Activated naive CD8-positive, alpha-beta T cell treated with anti-CD3 and anti-CD28 coated beads for 36 hours (primary cell): ENCODE measurements at places on chromosomes 2 and 18.
A peak's percentile ranks its signal among the peaks of the same experiment; 100 is the strongest.

DNA sequence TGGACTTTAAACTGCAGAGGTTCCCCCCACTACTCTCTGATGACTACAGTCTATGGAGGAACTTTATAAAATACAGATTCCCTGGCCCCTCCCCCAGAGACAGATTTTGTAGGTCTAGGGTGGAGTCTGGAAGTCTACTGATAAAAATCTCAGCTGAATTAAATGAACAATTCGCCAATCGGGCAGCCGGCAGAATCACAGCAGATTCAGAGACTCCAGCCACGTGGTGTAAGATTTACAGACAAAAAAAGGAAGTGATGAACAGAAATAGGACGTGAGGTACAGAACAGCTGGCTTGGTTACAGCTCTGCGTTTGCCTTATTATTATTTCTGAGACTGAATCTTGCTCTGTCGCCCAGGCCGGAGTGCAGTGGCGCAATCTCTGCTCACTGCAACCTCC is 21.4 kb upstream of the MTA3 start:
- H3K4me3 ChIP-seq: no peak overlapping the region
- peaks cover 4% of the 10 kb centered on the region for H3K4me1 ChIP-seq
- no peak for DNase-seq
- H3K27ac ChIP-seq: no peak overlapping the region
- H3K27me3 ChIP-seq: no peaks in the 10 kb centered on the region

DNA sequence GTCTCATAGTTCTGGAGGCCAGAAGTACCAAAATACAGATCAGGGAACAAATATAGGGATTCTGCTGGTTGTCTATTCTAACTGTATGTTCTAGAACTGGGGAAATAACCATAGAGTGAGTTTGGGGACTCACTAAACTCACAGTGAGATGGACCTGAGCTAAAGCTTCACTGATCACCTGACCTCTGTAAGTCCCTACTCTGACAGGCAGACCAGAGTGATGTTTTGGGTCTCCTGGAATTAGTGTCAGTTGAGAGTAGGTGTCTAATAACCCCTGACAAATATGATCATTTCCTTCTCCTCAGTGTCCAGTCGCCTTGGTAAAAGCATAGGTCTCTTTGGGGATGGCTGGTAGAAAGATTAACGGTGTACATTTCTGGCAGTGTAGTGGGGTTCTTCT is 14.2 kb downstream of the PIKFYVE start:
- no peak overlapping the region for H3K4me3 ChIP-seq
- no peak overlapping the region for H3K27ac ChIP-seq
- DNase-seq: no peak
- H3K27me3 ChIP-seq: no peaks in the 10 kb centered on the region

DNA sequence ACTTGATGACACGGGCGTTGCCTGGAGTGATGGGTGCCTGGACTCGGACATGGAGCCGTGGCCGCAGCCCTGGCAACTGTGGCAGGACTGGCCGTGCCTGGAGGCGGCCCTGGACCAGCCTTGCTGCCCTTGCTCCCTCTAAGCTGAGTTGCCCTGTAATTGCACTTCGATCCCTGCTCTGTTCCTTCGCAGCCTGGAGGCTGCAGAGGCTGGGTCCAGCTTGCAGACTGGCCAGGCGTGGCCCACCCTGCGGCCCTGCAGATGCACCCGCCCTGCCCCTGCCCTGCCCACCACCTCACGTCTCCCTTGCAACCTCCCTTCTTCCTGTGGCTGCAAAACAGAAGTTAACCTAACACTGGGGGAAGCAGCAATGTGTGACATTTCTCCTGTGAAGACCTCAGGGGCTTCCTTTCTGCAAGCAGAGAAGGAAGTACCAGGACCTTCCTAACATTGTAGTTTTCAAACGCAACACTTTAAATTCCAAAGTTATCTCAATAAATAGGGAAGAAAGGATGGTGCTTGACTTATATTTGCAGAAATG is 174.6 kb upstream of the TPO start:
- H3K27ac ChIP-seq: no peak overlapping the region
- H3K4me3 ChIP-seq: no peak overlapping the region
- no peak for DNase-seq
- no peaks in the 10 kb centered on the region for H3K27me3 ChIP-seq

DNA sequence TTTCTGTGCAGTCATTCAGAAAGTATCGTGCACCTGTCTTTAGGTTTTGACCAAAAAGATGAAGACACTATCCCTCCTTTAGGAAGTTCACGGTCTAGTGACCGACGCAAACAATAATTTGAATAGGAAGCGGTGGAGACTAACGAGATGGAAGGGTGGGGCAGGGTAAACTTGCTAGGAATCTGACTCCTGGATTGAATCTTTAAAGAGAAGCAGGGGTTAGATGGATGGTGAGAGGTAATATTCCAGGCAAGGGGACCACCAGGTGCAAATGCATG is 651 bp upstream of the TXNL1 start:
- peak overlapping the region; percentile 94 for H3K27ac ChIP-seq
- DNase-seq: no peak
- H3K4me1 ChIP-seq: peaks cover 32% of the 10 kb centered on the region
- H3K27me3 ChIP-seq: no peaks in the 10 kb centered on the region
- H3K36me3 ChIP-seq: peaks cover 21% of the 10 kb centered on the region

GRCh38 chr2:23092831-23093230 is 292.1 kb upstream of the KLHL29 start:
- peaks cover 5% of the 10 kb centered on the region for H3K27me3 ChIP-seq
- no peak overlapping the region for H3K27ac ChIP-seq
- no peaks in the 10 kb centered on the region for H3K4me1 ChIP-seq

DNA sequence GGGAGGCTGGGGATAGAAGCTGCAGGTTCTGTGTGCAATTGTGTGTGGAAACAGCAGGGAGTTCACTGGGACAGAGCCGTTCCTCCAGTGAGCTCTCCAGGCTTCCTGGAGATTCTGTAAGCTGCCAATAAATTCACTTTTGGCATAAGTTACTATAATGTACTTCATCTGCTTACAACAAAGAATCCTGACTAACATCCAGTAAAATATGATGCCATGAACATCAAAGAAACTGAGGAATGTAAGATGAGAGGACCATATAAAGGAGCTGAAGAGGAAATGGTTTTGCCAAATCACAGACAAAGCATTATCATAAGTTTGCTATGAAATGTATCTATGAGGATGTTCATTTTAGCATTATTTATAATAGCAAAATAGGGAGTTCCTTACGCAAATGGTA is 175.3 kb downstream of the KCNE4 start:
- H3K4me3 ChIP-seq: no peak overlapping the region
- no peak overlapping the region for H3K27ac ChIP-seq
- no peaks in the 10 kb centered on the region for H3K4me1 ChIP-seq

GRCh38 chr18:75406491-75407445 is 20.7 kb downstream of the SMIM21 start:
- H3K4me1 ChIP-seq: peaks cover 8% of the 10 kb centered on the region
- H3K4me3 ChIP-seq: no peak overlapping the region
- no peaks in the 10 kb centered on the region for H3K36me3 ChIP-seq
- H3K27ac ChIP-seq: no peak overlapping the region
- no peak for DNase-seq

GRCh38 chr18:10201659-10202058 is 252.8 kb upstream of the APCDD1 start:
- H3K4me3 ChIP-seq: no peak overlapping the region
- no peak overlapping the region for H3K27ac ChIP-seq

- no peak overlapping the region for H3K27ac ChIP-seq
- no peak for DNase-seq
- no peaks in the 10 kb centered on the region for H3K4me1 ChIP-seq
These were observed 92.4 kb downstream of the GBX2 start for GRCh38 chr2:236075802-236076201.

DNA sequence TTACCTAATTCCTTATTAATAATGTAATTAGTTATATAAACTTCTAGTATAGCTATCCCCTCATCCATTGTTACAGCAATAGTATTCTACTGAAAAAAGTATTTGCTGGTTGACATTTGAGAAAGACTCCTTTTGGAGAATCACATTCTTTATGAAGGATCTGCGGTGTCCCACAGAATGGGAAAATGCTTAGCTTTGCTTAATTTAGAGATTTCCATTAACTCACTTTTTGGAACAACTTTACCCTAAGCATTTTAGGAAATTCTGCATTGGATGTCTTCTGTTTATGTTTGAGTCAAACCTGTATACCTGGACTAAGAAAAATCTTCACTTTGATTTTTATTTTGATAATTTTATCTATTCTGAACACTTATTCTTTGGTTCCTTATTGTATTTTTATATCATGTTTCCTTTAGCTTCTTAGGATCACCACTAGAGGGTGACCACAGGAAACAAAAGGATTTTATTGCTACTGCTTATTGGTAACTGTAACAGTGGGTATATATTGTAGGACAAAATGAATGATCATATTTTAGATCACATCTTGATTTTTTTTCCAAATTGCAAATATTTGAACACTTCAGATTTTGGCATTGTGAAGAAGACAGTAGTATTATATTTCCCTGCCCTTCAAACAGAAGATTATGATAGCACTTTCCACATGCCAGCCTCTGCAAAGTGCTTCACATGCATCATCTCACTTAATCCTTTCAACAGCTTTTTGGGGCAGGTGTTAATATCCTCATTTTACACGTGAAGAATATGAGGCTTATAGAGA is 79.6 kb downstream of the MIB1 start:
- no peak overlapping the region for H3K4me3 ChIP-seq
- no peak overlapping the region for H3K27ac ChIP-seq
- no peaks in the 10 kb centered on the region for H3K27me3 ChIP-seq
- no peaks in the 10 kb centered on the region for H3K4me1 ChIP-seq
- DNase-seq: no peak

DNA sequence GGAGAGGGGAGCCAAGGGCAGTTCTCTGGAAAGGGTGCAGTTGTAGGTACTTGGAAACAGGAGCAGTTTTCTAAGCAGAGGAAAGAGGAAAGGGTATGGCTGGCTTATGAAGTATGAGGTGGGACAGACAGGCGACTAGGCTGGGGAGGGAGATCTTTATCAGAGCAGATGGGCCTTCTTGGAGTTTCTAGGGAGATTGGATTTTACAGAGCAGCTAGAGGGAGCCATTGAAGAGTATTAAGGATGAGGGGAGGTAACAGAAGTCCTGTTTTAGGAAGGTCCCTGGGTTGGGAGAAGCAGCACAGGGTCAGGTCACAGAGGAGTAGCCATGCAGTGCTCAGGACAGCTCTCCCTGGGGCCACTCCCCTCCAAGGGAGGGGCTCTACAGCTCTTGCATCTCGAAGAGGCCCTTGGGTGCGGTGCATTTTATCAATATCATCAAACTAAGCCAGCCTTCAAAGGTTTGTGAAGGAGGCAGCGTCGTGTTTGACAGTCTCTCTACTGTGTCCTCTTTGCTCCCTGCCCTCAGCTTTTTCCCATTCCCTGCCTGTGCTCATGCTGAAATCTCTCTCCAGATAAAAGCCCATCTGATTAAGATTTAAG is 154.3 kb downstream of the SETBP1 start:
- DNase-seq: no peak
- H3K4me3 ChIP-seq: no peak overlapping the region
- peaks cover 16% of the 10 kb centered on the region for H3K4me1 ChIP-seq
- no peak overlapping the region for H3K27ac ChIP-seq

DNA sequence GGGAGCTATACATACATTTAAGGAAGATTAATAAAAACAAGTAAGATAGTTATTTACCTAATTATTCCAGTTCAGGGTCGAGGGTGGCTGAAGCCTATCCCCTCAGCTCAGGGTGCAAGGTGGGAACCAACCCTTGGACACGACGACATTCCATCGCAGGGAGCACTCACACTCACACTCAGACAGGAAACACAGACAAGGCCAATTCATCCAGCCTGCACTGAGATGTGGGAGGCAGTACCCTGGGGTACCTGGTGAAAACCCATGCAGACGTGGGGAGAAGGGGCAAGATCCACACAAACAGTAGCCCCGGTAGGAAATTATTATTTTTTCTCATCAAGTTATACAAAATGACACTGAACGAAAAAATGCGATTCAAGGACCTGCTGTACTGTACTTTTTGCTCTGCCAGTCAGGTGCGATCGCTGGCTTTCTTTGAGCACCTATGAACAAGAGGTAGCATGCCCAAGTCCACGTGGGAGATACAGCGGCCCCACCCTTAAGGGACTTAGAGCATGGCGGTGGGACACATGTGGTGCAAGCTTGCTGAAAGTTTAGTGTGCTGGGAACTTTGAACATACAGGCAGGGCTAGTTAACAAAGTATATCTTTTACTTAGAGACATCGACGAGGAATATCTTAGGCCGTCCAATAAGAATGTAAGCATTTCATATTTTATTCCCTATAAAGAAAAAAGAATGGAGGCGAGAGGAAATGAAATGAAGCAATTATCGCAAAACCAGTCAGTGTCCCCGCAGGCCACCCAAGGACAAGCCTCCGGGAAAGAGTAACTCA is 624 bp downstream of the METTL8 start:
- peaks cover 75% of the 10 kb centered on the region for H3K36me3 ChIP-seq
- peak overlapping the region; percentile 97 for H3K27ac ChIP-seq
- peak overlapping the region; percentile 88 for H3K4me3 ChIP-seq
- peak; percentile 56 for DNase-seq

- H3K27me3 ChIP-seq: peaks cover 8% of the 10 kb centered on the region
- no peak for DNase-seq
- H3K4me3 ChIP-seq: no peak overlapping the region
- H3K36me3 ChIP-seq: no peaks in the 10 kb centered on the region
- H3K4me1 ChIP-seq: no peaks in the 10 kb centered on the region
These were observed 71.3 kb downstream of the VWA3B start for GRCh38 chr2:98158305-98158704.

DNA sequence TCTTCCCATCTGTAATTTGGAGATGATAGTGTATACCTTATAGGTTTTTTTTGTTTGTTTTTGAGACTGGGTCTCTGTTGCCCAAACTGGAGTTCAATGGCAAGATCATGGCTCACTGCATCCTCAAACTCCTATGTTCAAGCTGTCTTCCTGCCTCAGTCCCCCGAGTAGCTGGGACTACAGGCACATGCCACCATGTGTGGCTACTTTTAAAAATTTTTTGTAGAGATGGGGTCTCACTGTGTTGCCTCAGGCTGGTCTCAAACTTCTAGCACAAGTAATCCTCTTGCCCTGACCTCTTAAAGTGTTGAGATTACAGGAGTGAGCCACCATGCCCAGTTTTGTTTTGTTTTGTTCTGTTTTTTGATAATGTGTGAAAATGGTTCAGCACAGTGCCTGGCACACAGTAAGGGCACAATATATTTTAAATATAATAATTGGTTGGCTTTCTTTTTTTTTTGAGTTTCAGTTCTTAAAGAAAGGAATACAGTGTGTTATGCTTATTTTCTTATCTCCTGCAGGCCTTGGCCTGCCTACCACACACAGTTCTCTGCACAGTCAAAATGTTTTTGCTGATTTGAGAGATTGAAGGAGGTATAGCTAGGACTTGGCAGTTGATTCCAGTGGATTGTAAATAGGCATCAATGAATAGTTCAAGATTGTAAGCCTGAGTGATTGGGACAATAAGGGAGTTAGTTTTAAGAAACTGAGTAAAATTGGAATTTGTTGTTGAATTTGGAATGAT is 6.1 kb downstream of the ACTR3 start:
- H3K27ac ChIP-seq: peak overlapping the region; percentile 63
- DNase-seq: no peak
- peaks cover 85% of the 10 kb centered on the region for H3K4me1 ChIP-seq
- H3K36me3 ChIP-seq: peaks cover 69% of the 10 kb centered on the region
